ENCODE measurements at places on chromosomes 11 and 22.
A peak's percentile ranks its signal among the peaks of the same experiment; 100 is the strongest.

DNA sequence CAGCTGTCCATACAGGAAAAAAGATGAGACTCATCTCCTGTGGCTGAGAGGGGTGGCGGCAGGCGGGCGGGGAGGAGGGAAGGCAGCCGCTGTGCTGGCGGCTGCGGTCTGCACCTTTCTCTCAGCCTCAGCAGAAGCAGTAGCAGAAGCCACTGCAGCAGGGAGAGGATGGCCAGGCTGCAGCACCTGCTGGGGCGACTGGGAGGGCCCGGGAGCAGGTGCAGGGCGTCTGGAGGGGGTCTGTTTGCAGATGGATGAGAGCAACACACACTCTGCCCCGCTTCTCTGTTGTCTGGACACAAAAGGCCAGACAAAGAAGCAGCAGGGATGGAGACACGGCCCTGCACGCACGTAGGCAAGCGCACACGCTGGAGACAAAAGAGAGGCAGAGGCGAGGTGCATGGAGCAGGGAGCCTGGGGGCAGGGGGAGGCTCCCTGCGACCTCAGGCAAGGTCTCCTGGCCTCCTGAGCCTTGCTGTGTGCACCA lies 9.3 kb upstream of the MIAT start:
- peak; percentile 47 for DNase-seq

- no peak for DNase-seq
These were observed 64.6 kb upstream of the ADSL start for GRCh38 chr22:40281717-40282116.

GRCh38 chr11:42465623-42466022 lies 846.2 kb upstream of the API5 start:
- DNase-seq: no peak

DNA sequence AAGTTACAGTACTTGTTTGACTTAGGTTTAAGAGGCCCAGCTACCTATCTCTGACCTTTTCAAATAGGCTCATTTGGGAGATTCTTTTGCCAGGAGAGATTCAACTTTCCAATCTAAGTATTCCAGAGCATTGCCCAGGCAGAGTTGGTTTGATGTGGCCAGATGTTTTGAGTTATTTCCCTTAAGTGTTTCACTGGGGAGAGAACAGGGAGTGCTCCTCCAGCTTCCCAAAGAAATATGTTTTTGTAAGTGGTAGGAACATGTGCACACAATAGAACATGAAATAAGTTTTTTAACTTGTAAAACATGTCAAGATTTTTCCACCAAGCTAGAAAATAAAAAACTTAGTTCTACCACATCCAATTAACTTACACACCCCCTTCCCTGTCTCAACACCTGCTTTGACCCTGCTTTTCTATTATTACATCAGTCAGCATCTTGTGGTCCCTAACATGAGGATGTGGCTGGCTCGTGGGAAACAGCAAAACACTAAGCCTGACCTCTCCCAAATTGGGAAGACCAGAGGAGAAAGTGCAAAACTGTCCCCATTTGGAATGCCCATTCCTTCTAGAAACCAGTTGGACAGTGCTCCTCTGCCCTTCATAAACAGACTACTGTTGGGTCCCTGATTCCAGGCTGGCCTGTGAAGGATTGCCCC lies 70.4 kb upstream of the RASSF10 start:
- no peak for DNase-seq

DNA sequence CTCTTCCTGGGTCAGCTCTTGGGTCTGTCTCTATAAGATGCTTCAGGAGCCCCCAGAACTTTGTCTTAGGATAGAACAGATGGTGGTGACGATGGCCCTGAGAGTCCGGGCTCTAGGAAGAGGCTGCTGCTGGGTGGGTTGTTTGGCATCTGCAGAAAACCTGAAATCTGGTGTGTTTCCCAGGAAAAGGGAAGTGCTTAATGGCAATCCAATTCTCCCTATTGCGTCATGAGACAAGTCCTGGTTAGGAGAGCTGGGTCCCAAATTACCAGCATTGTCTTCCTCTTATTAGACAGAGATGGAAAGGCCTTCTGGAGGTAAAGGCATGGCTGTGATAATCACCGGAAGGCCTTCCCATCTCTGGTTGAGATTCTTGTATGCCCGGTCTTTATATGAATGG lies 48.9 kb upstream of the GRAMD1B start:
- DNase-seq: no peak

All from activated T-cell treated with anti-CD3 and anti-CD28 coated beads, Interleukin-2, amount 50 U/mL, for 72 hours (primary cell).